Breast epithelium (tissue), 4 donors: ENCODE measurements at places on chromosomes 13 and 19. TPM values are rescaled to one million over a fixed set of nuclear protein-coding genes. Genes with fewer than 3 reads are reported as not detected.

DNA sequence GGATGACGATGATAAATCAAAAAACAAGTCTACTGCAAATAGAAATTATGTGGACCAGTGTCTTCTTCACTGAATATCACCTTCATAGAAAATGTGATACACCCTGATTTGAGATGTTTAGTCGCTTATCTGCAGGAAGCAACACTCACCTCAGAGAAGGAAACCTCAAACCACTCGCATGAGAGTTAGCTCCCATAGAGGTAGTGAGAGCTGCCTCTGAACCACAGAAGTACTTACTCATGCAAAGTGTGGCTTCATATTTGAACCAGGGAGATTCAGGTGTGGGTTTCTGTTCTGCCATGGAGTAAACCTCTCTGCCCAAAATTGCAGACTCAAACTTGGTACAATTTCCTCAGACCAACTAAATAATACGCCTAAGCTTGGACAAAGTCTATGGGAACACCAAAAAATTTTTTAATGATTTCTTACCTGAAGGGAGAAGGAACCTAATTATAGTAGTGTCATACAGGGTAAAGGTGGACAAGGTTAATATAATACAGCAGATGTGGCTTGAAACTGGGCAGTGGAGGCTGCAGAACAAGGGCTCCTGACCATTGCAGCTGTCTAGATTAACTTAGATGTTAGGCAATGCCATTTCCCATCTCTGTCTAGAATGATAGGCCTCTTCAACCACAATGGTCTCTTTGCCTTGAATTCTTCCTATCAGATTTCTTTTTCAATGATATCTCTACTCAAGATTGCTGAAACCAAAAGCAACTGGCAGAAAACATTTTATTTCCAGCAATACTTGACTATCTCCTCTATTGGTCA lies 29.6 kb upstream of the RCBTB2 start:
- no peaks in the 10 kb centered on the region for H3K36me3 ChIP-seq
- H3K4me3 ChIP-seq = no peak overlapping the region
- H3K27ac ChIP-seq = no peak overlapping the region
- no peaks in the 10 kb centered on the region for H3K4me1 ChIP-seq
- no peaks in the 10 kb centered on the region for H3K27me3 ChIP-seq
- DNase-seq = no peak

DNA sequence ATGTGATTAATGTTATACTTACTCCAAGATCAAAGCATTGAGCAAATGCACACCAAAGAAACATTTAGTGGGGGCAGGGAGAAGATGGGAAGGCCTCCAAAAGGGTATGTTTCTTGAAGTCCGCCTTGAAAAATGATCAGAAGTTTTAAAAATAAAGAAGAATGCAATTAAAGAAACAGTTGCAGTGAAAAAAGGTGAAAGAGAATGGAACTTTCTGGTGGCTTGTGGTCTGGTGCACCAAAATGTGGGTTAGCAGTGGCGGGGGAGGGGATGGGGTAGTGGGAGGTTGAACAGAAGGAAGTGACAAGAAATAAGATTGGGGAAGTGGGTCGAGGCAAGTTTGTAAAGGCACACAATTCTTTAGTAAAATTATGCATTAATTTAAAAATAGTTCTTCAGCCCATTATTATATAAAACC lies 2.5 kb downstream of the LCP1 start:
- no peak overlapping the region for H3K27ac ChIP-seq
- no peak for DNase-seq
- no peaks in the 10 kb centered on the region for H3K4me1 ChIP-seq
- no peaks in the 10 kb centered on the region for H3K27me3 ChIP-seq
- no peaks in the 10 kb centered on the region for H3K36me3 ChIP-seq
- H3K4me3 ChIP-seq = no peak overlapping the region

- no peaks in the 10 kb centered on the region for H3K36me3 ChIP-seq
- no peaks in the 10 kb centered on the region for H3K4me1 ChIP-seq
- peak overlapping the region; percentile 71 for H3K27ac ChIP-seq
- no peak for DNase-seq
Observed at GRCh38 chr19:5935473-5936291, 21.6 kb downstream of the CAPS start.

DNA sequence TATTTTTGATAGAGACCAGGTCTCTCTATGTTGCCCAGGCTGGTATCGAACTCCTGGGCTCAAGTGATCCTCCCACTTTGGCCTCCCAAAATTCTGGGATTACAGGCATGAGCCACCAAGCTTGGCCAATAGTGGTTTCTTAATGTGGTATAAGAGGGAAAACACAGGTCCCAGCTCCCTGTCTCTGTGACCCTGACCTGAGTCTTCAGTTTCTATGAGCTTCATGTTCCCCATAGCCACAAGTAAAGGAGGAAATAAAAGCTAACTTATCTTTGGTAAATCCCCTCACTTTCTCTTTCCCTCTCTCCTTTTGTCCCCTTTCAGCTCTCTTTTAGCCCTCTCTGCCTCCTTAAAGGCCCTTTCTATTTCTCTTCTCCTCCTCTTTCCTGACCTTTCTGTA lies 50.3 kb downstream of the ABCC4 start:
- H3K4me1 ChIP-seq = no peaks in the 10 kb centered on the region
- no peak for DNase-seq
- H3K27ac ChIP-seq = no peak overlapping the region
- H3K36me3 ChIP-seq = no peaks in the 10 kb centered on the region
- H3K4me3 ChIP-seq = no peak overlapping the region
- H3K27me3 ChIP-seq = peaks cover 18% of the 10 kb centered on the region

GRCh38 chr19:5326986-5327623 lies 13.5 kb downstream of the PTPRS start:
- H3K36me3 ChIP-seq = no peaks in the 10 kb centered on the region
- no peaks in the 10 kb centered on the region for H3K4me1 ChIP-seq
- H3K27me3 ChIP-seq = no peaks in the 10 kb centered on the region
- no peak overlapping the region for H3K27ac ChIP-seq

ATF5 gene
- total RNA-seq = 20.0 TPM
